ENCODE measurements at places on chromosomes 16 and 17.

- DNase-seq = no peak
Observed at GRCh38 chr16:28208824-28209223, 2.9 kb downstream of the XPO6 start.

DNA sequence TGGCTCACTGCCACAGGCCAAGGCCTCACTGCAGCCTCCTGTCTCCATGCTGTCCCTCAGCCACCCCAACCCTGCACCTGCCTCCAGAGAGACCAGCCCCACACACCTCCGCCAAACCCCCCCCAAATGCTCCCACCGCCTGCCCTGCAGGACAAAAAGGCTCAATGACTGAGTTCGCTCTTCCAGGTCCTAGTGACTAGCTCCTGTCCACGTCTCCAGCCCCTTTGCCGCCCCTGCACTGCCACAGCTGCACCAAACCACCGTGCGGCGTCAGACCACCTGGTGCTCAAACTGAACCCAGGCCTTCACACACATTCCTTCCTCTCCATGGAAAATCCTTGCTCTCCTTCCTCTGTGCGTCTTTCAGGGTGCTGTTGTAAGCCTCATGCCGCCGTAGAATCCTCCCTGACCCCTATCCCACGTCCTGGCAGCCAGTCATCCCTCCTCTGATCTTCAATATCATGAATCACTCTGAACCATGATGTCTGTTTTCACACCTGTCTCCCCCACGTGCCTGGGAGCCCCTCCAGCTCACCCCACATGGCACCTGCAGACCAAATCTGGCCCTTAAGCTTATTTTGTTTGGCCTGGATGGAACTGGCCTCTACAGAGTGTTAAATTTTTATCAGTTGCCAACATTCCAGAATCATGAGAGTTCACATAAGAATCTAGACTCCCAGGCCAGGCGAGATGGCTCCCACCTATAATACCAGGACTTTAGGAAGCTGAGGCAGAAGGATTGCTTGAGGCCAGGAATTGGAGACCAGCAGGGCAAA is 4.3 kb upstream of the GSG1L start:
- DNase-seq = no peak

GRCh38 chr16:85583491-85584181 is 29.5 kb upstream of the GSE1 start:
- no peak for DNase-seq

DNA sequence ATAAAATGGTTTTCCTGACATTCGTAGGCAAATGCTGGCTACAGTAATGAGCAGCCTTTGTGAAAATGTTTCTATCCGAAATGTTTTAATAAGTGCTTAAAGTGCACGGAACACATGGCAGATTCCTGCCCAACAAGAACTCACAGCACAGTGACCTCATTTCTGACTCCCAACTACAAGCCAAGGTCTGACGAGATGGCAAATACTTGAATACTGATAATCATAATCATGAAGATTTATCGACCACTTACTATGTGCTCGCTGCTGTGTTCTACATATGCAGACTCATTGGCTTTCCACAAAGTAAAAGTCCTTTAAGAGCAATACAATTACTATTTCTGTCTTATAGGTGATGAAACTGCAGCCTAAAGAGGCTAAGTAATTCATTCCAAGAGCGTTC is 238.1 kb upstream of the CDH5 start:
- DNase-seq = no peak

DNA sequence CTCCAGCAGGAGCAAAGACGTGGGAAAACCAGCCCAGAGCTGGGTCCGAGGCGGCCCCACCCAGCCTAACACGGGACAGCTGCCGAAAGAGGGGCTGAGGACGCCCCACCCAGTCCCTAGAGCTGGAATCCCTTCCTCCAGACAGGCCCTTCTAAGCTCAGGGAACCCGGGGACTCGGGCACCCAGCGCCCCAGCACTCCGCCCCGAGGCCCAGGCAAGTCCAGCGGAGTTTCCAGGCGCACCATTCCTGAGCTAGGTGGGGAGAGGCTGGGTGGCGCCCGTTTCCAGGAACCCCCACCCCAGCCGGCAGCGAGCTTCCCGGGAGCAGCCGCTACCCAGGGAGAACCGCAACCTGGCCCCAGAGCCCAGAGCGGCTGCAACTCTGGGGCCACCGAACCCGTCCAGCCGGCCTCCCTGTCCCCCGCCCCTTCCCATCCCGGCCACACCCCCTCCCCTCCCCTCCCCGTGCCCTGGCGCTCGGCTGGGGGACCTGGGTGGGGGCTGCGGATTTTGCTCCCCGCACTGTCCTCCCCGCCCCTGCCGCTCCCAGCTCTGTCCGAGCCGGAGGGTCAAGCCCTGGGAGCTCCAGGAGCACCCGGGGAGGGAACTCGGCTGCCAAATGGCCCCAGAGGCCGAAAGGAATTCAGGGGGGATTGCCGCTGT is 536 bp downstream of the TMC6 start:
- DNase-seq = peak; percentile 72

DNA sequence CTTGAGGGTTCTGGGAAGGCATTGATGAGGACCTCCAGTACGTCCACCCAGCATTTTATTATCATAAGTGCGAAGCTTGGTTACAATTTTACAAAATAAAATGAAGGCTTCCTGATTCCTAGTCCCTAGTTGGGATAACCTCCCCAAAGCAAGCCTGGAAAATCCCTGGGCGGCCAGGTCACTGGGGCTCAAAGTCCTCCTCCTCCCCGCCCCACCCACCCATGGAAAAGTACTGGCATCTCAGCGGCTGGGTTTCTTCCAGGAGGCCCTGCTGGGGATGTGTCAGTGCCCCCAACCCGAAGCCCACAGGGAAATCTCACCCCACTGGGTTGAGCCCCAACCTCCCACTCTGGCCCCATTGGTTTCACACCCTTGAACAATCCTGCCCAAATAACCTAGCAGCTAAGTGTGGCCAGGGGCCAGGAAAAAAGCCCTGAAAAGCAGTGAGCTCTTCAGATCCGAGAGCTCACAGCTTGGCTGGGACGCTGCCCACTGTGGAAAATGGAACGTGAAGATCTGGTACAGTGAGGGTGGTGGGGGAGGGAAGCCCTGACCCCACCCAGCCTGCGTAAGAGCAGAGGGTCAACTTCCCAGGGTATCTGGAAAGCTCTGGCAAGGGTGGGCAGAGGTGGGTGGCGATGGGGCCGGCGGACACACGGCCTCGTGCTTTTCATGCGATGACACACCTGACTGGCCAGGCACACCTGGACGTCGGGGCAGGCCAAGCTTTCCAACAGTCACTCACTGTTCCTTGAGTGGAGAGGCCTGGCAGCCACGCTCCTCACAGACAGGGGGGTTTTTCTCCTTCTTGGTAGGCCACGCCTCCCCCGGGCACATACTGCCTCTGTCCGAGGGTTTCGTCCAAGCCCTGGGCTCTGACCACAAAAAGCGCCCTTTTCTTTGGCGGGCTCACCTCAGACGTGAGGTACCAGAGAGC is 324.5 kb downstream of the SOX9 start:
- DNase-seq = no peak

- no peak for DNase-seq
Observed at GRCh38 chr16:78069913-78070312, 29.5 kb upstream of the WWOX start.

DNA sequence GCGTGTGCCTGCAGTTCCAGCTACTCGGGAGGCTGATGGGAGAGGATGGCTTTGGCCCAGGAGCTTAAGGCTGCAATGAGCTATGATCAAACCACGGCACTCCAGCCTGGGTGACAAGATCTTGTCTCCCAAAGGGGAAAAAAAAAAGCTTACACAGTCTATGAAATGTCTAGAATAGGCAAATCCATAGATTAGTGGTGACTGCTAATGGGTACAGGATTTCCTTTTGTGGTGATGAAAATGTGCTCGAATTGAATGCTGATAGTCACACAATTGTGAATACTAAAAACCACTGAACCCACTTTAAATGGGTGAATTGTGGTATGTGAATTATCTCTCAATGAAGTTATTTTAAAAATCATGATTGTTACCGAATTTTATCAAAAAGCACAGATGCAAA is 14.9 kb downstream of the USP7 start:
- DNase-seq = no peak

DNA sequence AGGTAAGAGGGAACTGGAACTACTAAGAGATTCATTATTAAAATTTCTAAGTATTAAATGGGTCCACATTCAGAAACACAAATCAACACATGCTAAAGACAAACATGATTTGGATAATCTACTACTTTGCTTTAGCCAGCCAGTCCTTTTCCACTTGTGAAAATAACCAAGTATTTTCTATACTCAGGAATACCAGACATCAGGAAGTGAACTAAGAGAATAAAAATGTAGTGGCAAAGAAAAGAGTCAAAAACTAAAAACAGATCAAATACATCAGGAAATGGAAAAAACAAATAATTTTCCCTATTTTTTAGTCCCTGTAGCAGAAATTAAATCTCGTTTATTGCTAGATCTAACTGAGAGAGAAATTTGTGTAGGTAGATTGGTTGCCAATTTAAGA is 78.0 kb downstream of the MYO1D start:
- DNase-seq = no peak

DNA sequence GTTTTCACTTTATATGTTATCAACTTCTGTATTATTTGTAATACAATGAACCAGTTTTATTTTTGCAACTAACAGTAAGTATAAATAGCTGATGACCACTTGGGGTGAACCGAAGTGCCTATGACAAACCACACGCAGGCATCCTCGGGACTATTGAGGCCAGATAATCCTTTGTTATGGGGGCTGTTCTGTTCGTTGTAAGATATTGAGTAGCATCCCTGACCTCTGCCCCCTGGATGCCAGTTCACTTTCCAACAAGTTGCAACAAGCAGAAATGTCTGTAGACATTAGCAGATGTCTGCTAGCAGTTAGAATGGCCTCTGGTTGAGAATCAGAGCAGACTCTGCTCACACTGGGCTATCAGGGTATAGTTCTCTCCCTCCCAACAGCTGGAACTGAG is 277.0 kb downstream of the WWOX start:
- DNase-seq = no peak

DNA sequence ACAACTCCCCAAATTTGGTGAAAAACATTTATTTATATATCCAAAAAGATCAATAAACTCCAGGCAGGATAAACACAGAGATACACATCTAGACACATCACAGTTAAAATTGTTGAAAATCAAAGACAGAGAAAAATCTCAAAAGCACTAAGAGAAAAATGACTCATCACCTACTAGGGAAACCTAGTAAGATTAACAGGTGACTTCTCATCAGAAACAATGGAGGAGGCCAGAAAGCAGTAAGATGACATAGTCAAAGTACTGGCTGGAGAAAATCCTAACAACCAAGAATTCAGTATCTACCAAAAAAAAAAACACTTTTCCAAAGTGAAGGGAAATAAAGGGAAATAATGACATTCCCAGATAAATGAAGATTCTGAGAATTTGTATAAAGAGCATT is 33.8 kb downstream of the ULK2 start:
- no peak for DNase-seq

- DNase-seq = no peak
Observed at GRCh38 chr16:55468352-55468990, 10.5 kb upstream of the MMP2 start.

- DNase-seq = no peak
Observed at GRCh38 chr16:24093049-24093448, 163.1 kb upstream of the CACNG3 start.

GRCh38 chr16:87936375-87937230 is at the start of gene CA5A:
TSS of gene CA5A (minus strand) at chr16:87936529. CDS start at chr16:87936450, 79 bp downstream.
- DNase-seq = no peak

DNA sequence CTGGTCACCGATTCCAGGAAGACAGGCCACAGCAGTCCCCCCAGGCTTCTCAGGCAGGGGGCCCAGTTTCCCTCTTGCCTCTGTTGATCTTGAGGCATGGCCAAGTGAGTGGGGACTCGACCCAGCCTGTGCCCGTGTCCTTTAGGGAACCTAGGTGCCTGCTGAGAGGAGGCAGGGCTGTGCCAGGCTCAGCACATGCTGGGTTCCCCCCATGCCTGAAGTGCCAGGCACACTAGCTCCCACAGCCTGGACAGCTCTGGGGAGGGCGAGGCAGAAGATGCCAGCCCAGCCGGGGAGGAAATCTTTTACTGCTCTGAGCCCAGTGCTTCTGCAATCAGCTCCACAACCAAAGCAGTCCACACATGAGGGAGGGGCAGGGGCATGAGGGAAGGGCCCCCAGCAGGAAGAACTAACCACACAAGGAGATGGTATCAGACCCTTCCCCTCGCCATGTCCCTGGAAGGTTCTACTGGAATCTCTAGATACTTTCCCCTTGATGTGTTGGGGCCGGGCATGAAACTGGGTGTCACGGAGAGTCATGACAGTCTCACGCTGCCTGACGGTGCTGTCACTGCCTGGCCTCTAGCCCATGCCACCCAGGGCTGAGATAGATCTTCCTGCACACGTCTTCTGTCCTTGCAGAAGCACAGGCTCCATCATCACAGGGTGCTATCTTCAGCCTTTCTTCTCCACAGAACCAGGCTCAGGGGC is 25.5 kb downstream of the MYO18A start:
- DNase-seq = no peak

- peak; percentile 85 for DNase-seq
Observed at GRCh38 chr17:48541577-48542113, 3.3 kb downstream of the HOXB2 start.

DNA sequence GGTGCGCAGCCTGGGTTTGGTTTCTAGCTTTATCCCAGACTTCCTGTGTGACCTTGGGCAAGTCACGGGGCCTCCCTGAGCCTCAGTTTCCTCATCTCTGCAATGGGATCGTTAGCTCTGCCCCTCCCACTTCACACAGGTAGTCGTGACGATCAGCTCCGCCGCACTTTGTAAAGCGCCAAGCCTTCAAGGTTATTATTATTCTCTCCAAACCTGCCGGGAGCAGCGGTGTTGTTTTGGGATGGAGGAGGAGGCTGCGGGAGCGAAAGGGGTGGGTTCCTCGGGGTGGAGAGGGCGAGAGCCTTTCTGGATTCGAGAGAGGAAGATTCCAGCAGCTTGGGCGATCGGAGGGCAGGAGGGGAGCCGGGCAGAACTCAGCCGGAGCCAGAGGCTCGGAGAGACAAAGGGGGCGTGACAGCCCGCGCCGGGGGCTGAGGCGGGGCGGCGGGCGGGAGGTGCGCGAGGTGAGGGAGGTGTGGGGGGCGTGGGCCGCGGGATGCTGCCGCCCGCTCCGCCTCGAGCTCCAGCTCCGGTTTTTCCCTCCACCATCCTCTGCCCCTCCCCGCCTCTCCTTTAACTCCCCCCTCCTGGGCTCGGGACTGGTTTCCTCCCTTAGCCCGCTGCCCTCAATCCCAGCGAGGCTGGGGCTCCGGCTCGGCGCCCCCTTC is at the start of gene EFNB3:
Gene EFNB3, plus strand, starts transcription at position 602 of the 668 bp plus-strand sequence. CDS start 397 bp downstream, outside the sequence.
- DNase-seq = no peak

GRCh38 chr16:10076037-10076436 is 106.2 kb downstream of the GRIN2A start:
- DNase-seq = no peak

- peak; percentile 80 for DNase-seq
Observed at GRCh38 chr16:69566240-69566980, 644 bp downstream of the NFAT5 start.

DNA sequence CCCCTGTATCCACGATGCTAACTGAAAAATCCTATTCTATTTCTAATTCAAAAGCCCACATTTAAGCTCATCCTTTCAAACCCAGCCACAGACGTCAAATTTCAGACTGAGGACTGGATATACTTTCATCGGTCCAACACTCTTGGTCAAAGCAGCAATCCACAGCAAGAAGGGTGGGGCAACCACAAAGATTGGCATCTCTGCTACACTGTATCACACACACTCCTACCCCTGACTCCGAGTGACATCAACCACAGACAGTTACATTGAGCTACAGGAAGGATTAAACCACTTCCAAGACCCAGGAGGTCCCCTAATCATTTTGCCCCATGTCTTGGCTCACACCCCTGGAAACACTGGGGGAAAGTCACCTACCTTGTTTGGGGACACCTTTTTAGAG is 61.3 kb downstream of the GRIN2A start:
- no peak for DNase-seq

GRCh38 chr16:28845761-28846079 is 428 bp downstream of the TUFM start:
- DNase-seq = no peak

All from Right ventricle myocardium inferior (tissue), 1 donor.